ENCODE measurements at places on chromosomes 2 and 18.

- no peak for DNase-seq
Measured at GRCh38 chr2:182187130-182187529, 201.5 kb downstream of the PPP1R1C start.

DNA sequence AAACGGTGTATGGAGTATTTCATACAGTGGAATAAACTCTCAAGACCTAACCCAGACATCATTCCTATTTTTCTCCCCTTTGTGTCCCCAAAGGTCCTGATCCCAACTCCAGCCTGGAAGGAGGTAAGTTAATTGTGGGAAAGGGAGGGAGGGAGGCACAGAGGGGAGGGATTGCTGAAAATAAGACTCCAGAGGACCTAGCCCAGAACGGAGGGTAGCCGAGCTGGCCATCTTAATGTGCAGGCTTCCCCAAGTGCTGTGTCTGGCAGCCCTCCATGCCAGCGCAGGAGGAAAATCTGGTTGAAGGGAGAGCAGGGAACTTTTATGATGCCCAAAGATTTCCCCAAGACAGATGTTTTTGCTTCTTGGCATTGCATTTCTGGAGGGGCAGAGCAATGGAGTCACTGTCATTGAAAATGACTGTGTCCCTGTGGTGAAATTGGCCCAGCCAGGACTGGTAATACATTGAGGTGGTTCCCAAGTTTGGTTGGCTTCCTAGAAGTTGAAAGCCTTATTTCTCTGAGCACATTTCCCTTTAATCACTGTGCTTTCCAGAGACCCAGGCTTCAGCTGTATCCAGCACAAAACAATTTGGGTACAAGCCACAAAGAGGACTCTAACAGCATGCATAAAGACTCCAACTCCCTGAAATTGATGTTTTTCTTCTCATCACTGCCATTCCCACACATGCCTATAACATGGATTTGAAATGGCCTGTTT lies 202.7 kb downstream of the AGPS start:
- no peak for DNase-seq

- no peak for DNase-seq
Measured at GRCh38 chr2:65660340-65660739, 227.9 kb upstream of the SPRED2 start.

- no peak for DNase-seq
Measured at GRCh38 chr18:21483051-21483450, 117.5 kb downstream of the ESCO1 start.

GRCh38 chr2:206082298-206082843 lies 3.6 kb downstream of the INO80D start:
- no peak for DNase-seq

DNA sequence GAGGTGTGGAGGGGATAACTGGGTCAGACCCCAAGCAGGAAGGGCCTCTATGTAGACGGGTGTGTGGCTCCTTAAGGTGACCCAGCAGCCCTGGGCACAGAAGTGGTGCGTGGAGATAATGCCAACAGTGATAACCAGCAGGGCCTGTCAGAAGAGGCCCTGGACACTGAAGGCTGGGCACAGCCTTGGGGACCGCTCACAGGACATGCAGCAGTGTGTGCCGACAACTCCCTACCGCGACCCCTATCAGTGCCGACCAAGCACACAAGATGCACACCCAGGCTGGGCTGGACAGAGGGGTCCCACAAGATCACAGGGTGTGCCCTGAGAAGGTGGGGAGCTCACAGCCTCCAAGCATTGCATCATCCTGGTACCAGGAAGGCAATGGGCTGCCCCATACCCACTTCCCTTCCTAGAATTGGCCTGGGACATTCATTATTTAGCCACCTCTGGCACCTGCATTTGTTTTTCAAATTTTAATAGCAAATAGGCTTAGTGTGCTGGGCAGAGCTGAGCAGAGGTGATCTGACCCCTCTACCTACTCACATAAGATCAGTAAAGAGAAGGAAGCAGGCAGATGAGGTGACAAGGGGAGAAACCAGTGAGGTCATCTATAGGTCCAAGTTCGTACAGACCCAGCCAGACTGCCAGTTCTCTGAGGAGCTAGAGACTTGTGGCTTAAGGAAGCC lies 55.2 kb downstream of the BCL11A start:
- no peak for DNase-seq

GRCh38 chr2:168635065-168635577 lies 167.3 kb upstream of the NOSTRIN start:
- DNase-seq = no peak

DNA sequence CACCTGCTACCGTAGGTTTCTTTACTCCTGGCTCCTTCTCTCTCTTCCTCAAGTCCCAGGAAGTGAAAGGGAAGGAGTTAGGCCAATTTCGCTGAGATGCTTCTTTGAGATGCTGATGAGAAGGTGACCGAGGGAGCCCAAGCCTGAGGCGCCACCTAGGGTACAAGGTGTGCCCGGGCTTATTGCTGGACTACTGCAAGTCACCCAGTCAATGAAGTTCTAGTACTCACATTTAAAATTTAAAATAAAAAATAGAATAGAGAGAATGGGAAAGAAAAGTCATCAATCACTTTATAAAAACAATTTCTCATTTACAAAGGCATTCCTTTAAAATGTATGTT lies 45.3 kb downstream of the ACAA2 start:
- no peak for DNase-seq

GRCh38 chr2:105776560-105776928 lies 31.8 kb downstream of the NCK2 start:
- no peak for DNase-seq

GRCh38 chr2:161423421-161424393 lies 7.6 kb downstream of the TBR1 start:
- no peak for DNase-seq

- no peak for DNase-seq
Measured at GRCh38 chr2:109188496-109188890, 59.5 kb downstream of the SH3RF3 start.

GRCh38 chr2:65357095-65357958 lies 75.1 kb downstream of the SPRED2 start:
- DNase-seq = no peak

DNA sequence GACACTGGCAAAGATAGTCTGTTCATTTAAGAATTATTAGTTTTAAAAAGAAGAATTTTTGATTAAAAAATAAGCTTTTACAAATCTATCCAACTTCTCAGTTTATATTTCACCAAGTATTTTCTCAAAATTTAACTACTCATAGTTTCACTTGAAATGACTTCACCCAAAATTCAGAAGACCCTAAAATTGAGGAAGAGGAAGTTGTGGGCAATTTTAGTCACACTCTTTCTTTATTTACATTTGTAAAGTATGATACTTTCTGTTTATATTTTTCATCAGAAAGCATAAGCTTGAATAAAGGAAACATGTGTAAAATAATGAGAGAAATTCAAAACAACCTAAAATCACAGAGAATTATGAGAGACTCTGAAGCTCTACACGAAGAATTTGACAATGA lies 278.8 kb upstream of the MEIS1 start:
- no peak for DNase-seq

- DNase-seq = no peak
Measured at GRCh38 chr2:150370561-150370960, 116.9 kb downstream of the RND3 start.

GRCh38 chr2:102753563-102754159 lies 8.2 kb upstream of the TMEM182 start:
- DNase-seq = no peak

- DNase-seq = no peak
Measured at GRCh38 chr2:38274286-38275276, 102.5 kb downstream of the ATL2 start.

DNA sequence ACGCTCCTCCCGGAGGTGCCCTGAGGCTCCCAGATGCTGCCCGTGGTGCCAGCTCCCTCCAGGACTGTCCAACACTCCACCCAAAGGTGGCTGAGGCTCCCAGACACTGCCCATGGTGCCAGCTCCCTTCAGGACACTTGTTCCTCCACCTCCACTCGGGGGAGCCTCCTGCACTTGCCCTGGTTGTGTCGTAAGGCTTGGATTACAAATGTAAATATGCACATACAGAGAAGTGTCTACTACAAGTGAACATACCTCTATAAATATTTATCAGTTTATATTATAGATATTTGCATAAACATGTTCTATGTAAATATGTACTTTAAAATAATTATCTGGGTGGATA lies 143.3 kb downstream of the PXDN start:
- no peak for DNase-seq

- no peak for DNase-seq
Measured at GRCh38 chr2:196336207-196336606, 164.8 kb upstream of the STK17B start.

DNA sequence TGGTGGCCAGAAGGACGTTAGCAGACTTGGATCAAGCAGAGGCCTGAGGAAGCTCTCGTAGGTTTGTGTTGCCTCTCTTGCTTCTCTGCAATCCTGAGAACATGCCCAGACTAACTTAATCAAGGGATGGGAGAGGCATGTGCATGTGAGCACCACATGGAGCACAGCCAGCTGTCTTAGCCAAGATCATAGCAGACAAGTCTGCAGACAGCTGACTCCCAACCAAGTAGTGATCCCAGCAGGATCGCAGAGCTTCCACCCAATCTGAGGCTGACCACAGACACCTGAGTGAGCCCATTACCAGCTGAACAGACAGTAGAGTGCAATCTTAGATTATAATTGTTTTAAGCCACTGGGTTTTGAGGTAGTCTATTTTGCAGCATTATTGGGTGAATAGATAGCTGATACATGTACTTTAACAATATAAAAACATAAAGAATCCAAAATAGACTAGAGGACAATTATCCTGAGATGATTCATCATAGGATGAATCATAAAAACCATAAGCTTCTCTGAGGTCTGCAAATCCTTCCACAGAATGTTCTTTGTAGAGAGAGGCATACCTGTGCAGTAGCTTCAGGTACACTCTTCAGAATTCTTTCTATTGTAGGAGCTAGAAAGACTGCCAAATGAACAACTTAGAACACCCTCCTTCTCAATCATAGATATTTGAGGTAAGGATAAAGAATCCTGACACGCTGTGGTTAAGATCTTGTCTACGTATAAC lies 25.2 kb upstream of the FAM110C start:
- DNase-seq = no peak

GRCh38 chr2:9525266-9525665 lies 30.4 kb downstream of the ADAM17 start:
- DNase-seq = no peak

GRCh38 chr18:56505293-56505692 lies 133.1 kb downstream of the TXNL1 start:
- DNase-seq = no peak
